ENCODE measurements at places on chromosomes 2 and 18. TPM values are rescaled to one million over a fixed set of nuclear protein-coding genes. Genes with fewer than 3 reads are reported as not detected.

- DNase-seq: no peak
These were observed 4.7 kb upstream of the CDK5R2 start for GRCh38 chr2:218954541-218955300.

DNA sequence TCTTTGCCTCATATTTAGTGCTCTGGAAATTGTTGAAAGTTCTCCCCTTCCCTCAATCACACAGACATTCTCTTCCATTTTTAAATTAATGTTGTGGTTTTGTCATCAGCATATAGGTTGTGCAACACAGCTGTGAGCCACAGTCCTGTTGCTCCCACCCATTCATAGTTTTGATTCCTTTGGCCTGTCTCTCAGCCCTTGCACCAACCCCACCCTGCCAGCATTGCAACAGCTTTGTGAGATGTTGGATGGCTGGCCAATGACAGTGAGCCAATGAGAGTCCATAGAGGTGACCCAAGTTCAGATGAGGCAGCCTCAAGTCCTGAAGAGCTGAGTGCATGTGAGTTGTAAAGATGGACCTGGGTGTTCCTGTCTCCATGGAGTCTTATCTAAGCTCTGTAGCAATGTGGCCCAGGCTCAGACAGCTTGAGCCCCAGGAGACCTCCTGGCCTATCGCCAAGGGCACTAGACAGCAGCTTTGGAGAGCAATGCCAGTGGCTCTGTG is 775.5 kb downstream of the RNF144A start:
- DNase-seq: no peak

The ACADL gene
- total RNA-seq: not detected

GRCh38 chr2:170201734-170202393 is 23.9 kb downstream of the MYO3B start:
- no peak for DNase-seq

The HRH4 gene
- total RNA-seq: not detected

DNA sequence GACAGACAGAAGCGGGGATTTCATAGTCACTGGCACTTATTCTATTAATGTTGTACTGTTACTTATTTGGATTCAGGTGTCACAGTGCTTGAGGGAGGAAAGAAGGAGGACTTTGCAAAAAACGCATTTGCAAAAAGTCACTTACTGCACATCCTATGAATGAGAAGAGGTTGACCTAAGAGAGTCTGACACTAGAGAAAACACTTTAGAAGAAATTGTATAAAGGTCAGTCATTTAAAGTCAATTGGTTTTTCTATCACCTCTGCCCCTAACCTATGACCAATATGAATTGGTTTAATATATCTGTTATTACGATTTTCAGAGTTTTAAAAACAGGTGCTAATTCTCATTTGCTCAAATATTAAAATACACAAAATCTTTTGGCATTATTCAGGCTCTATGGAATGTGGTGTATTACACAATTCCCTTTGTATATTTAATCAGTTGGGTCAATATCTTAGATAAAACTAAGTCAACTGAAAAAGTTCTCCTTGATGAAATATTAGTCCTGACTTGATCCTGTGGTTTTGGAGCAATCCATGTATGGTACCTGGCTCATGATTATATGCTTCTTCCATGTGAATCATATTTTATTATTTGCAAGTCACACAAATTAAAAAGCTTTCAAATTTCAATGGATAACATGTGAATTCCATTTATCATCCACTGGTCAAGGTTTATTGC is 157.4 kb downstream of the CDH2 start:
- no peak for DNase-seq

DNA sequence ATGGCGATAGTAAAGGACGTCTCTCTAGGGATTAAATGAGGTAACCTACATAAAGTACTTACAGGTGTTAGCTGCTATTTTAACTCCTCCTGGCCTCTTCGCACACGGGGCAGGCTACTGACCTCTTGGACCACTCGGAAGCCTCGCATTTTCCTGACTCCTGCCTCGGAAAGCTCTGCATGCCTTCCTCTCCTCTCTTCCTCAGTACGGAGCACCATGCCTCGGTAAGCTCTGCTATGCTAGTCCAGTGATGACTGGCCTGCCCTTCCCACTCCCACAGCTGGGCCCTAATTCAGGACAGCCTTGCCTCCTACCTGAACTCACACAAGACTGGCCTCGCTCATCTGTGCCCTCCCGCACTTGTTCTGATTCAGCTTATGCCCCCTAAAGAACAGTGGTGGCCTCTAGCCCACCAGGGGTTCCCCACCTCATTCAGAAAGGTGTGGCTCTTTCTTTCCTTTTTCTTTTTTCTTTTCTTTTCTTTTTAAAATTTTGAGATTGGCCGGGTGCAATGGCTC is 22.7 kb upstream of the HPCAL1 start:
- no peak for DNase-seq

DNA sequence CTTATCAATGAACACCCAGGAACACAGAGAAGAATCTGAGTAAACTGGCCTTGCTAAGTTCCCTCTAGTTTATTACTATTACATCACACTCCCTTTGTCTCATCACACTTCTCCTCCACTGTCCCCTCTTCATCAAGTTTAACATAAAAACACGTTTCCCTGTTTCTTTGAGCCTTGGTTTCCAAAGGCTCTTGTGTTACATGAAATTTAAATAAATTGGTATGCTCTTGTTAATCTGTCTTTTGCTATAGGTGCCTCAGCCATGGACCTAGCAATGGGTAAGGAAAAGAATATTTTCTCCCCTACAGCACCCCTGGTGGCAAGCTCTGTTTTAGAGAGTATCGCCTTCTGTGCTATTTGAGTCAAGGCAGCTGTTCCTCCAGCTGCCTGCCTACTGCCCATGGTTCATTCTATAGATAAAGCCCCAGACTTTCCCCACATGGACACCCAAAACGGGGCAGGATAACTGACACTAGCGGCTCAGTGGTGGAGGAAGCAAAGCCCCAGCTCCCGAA is 31.8 kb downstream of the TGIF1 start:
- DNase-seq: peak; percentile 35

DNA sequence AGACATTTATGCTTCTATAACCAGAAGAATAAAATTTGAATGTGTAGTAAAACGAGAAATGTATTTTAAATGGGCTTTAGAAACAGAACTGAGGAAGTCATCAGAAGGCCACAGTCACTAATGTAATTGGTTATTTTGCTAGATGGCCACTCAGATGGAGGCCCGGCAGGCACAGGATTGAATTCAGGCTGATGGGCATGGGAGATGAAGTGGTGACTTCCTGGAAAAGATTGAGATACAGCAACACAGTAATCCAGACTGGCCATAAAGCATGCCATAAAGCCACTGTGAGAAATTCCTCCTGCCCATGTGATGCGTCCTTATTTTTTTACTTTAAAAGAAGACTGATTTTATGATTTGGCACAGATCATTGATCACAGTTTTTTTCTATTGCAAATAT is 297.7 kb downstream of the ICOS start:
- no peak for DNase-seq

The POTEE gene
- total RNA-seq: 1.9 TPM

- no peak for DNase-seq
These were observed 251.8 kb downstream of the MEIS1 start for GRCh38 chr2:66686755-66687154.

The NCK2 gene
- total RNA-seq: 26.7 TPM

DNA sequence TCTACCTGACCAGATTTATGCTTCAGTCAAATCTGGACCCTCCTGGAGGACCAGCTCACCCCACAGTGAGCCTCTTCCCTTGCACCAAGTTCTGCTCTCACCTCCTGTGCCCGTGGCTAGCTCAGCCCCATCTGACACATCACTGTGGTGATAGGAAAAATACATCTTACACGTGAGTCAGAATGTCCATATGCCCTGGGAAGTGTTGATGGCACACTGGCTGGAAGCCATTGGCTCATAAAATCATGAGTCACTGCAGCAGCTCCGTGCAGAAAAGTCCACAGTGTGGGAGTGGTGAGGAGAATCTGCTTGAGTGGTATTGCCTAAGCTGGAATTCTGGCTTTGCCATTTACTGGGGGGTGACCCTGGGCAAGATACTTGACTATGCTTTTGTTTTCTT is 42.6 kb upstream of the RAPGEF4 start:
- peak; percentile 91 for DNase-seq

The IKZF2 gene
- total RNA-seq: 1.6 TPM

GRCh38 chr2:139259422-139260051 is 479.3 kb upstream of the NXPH2 start:
- DNase-seq: peak; percentile 32

The MAP4K4 gene
- total RNA-seq: 62.3 TPM

GRCh38 chr2:236858661-236859060 is 227.0 kb upstream of the COPS8 start:
- DNase-seq: no peak

DNA sequence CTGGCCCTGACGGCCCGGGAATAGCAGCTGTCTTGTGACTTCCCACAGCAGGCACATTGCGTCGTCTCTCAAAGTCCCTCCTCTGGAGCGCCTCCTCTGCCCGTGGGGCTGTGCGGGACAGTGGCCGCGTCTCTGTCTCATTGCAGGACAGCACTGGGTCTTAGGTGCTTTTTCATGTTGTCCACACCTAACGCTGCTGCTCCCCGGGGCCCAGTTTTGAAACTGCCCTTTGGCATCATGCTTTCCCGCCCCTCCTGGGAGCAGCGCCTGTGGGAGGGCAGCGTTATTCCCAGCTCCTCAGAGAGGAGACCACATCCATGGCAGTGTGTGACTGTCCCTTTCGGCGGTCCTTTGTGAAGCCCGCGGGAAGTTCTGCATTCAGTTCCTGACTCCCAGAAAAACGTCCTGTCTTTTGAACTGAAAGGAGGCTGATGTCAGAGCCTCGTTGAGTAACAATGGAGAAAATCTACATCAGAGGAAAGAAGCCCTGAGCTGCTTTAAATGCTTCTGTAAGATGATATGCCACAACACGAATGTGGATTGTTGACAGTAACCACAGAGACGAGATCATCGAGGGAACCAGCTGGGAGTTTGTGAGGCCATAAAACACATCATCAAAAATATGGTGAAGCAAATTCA is 226.0 kb downstream of the FAM210A start:
- DNase-seq: no peak

- no peak for DNase-seq
These were observed 36.7 kb downstream of the LMAN2L start for GRCh38 chr2:96703021-96703751.

DNA sequence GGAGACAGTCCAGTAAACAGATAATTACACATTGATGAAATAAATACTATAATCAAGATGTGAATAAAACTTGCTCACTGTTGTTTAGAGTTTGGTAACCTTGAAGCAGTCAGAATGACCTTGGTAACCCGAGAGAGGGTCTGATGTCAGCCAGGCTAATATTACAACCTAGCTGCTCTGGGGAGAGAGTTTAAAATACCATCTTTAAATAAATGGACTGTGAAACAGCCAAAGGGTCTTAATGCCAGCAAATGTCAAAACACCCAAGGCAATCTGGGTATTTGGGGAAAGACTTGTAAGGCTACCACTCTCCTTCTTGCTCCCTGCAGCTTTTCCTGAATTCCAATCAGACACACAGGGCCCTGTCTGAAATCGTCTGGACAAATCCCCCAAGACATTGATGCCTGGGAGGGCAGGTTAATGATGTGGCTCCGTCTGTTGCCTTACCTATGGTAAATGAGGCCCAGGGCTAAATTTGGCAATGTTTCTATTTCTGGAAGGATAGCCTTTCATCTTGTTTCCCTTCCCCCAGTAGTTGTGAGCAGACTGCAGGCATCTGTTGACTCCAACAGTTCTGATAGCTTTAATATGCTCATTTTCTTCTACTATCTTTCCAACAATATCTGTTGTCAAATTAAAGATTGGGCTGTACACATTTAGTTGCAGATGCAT is 43.0 kb upstream of the ITGB6 start:
- DNase-seq: no peak

The KCNJ13 gene
- not detected for total RNA-seq

DNA sequence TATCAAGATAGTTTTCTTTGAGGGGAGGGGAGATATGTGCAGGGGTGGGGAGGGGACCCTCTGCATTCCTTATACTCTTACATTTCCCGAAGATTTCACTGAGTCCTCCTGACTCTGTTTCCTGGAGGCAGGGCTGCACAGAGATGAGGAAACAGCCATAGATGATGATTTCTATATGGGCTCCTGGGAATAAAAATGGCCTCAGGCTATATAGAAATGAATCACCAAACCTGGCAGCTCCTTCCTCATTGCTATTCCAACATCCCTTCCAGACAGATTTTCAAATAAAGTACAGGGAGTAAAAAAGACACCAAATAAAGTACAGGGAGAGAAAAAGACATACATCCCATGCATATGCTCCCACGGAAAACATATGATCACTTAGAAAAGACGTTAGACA is 474.8 kb upstream of the RAB6C start:
- DNase-seq: no peak

DNA sequence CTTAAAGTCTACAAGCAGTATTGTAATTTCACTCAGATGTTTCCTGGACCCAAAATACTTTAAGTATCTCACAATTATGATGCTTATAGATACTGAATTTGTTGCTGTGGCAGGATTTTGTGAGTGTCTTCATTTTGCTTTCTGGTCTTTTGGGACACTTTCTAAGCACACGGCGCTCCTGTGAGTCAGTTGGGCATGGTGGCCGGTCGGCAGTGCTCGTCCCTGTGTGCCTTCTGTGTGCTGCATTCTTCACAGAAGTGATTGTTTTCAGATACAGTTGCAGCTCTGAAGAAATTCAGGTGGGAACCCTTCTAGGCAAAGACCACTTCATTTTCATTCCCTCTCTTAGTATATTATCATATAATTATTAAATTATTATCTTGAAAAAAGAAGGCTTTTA is 273.3 kb downstream of the ZNF407 start:
- no peak for DNase-seq

DNA sequence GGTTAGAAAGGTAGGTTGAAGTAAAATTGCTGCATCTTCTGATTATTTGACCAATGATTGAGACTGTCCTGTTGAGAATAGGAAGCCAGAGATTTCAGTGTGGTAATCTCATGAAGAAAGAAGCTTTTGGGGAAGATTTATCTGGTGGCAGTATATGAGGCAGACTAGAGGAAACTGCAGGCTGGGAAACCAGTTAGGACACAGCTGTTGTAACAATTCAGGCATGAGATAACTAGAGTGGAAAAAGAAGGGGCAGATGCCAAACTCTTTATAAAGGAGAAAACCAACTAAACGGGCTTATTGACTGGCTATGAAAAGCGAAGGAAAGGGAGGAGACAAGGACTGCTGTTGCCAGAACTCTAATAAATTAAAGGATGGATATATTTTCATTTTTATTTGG is 155.6 kb downstream of the TTC27 start:
- no peak for DNase-seq

The KLHL30 gene
- total RNA-seq: 0.61 TPM

DNA sequence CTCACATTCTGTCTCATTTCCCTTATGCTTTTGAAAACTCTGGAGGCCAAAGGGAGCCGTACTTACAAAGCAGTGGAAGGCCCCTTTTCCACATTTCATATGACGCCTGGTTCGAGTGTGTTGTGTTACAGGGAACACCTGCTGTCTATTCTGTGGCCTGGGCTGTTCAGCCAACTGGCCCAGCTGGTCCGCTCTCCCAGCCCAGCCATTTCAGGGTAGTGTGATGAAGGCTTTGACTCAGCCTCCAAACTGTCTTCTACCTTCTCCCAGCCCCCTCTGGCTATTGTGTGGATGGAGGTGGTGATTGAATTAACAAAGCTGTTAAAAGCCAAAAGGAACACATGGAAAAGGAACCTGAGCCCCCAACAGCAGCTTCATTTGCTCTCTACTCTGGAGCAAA is 233.8 kb downstream of the ICOS start:
- no peak for DNase-seq
